Stimulated activated CD8-positive, alpha-beta memory T cell treated with anti-CD3 and anti-CD28 coated beads, Interleukin-2, amount 100 ng/mL, for 1 hour (primary cell): ENCODE measurements at places on chromosomes 7 and 10.
A peak's percentile ranks its signal among the peaks of the same experiment; 100 is the strongest.

DNA sequence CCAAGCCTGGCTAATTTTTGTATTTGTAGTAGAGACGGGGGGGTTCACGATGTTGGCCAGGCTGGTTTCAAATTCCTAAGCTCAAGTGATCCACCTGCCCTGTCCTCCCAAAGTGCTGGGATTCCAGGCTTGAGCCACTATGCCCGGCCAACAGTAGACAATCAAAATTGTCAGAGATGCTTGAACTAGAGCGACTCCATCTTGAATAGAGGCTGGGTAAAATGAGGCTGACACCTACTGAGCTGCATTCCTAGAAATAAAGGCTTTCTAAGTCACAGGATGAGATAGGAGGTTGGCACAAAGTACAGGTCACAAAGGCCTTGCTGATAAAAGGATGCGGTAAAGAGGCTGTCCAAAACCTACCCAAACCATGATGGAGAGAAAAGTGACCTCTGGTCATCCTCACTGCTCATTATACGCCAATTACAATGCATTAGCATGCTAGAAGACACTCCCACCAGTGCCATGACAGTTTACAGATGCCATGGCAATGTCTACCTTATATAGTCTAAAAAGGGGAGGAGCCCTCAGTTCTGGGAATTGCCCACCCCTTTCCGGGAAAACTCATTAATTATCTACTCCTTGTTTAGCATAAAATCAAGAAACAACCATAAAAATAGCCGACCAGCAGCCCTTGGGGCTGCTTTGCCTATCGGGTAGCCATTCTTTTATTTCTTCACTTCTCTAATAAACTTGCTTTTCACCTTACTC is 134.5 kb downstream of the BAMBI start:
- DNase-seq: no peak

GRCh38 chr7:112272921-112273561 is 66.5 kb downstream of the ZNF277 start:
- no peak for DNase-seq

- no peak for DNase-seq
Measured at GRCh38 chr10:110655320-110655719, 11.2 kb downstream of the RBM20 start.

DNA sequence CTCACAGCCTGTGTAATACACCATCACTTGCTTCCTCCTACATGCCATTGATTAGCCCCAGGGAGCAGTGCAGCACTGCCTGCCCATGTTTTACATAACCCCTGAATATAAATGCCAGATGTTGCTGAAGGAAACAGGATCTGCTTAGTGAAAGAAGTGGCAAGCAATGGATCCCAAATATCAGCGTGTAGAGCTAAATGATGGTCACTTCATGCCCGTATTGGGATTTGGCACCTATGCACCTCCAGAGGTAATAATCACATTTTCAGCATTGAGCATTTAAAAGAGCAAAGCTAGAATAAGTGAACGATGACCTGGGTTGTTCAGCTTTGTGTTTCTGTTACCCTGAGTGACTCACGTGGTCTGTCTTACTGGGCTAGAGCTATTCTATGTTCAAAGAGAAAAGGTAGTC is at the start of gene AKR1C4:
Gene AKR1C4 (plus strand): TSS at position 136 of the 412 bp plus-strand sequence. CDS start 31 bp downstream, at position 167.
- no peak for DNase-seq

DNA sequence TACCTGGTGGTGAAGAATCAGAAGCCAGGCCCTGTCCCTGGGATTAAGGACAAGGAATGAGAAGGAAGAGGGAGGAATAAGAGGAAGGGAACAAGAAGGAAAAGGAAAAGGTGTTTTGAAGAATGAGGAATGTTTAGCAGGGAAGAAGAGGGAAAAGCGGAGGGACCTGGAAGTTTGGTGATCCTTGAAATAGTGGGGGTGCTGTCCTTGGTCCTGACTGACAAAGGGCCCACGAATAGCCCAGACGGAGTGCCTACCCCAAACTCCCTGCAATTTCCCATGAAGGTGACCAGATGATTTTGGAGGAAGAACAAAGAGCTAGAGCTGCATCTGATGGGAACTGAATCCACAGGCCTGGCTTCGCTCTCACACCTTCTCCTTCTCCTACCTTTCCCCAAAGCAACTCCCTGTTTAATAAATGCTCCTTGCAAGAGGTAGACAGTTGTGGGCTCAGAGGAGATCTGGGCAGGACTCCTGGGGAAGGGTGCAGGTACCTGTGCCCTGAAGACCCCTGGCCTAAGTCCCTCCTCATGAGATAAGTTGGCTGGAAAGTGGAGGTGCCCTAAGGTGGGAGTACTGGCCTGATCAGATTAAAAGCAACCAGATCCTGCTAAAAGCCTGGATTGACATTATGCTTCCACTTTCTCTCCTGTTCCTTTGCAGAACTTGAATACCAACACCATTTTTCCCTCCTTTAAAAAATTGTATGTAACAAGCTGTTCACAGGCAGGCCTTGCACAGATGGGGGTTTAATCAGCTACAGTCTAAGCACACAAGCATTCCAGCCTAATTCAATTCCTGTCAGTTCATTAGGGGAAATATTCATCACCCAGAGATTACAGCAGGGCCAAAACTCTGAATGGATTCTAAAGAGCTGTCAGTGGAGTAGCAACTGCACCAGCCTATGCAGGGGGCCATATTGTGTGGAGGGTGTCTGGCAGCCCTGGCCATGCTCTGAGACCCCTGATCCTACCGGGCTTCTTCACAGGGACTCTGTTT is 19.4 kb downstream of the KAZALD1 start:
- DNase-seq: no peak

DNA sequence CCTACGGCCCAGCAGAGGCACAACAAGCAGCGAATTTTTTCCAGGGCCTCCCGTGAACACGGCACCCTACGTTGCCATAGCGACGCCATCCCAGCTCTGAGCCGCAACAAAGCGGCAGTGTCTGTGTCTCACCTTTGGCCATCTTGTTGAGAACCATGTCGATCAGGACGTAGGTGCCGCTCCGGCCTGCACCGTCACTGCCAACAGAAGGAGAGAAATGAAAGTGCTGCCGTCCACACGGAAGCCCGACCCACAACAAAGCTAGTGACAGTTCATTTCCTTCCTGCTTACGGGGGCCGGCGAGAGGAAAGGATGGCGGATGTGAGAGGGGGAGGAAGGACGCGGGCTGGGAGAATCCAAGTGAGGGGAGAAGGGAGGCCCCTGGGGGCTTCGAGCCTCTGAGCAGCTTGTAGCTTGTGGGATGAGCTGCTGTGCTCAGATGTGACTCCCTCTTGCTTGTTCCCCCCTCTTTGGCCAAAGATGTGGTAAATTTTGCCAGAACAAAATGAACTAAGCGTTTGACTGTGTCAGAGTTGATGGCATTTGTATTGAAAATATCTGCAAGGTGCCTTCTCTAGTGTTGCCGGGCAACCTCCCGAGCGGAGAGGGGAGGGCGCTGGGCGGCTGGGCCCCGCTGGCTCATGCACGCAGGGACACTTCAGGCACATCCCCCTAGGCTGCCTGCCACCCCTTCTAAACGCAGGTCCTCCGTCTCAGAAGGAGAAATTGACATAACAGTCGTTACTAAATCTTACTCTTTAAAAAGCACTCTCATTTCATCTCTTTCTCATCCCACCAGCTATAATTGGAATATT is 232.2 kb downstream of the DNAJB6 start:
- DNase-seq: peak; percentile 17

DNA sequence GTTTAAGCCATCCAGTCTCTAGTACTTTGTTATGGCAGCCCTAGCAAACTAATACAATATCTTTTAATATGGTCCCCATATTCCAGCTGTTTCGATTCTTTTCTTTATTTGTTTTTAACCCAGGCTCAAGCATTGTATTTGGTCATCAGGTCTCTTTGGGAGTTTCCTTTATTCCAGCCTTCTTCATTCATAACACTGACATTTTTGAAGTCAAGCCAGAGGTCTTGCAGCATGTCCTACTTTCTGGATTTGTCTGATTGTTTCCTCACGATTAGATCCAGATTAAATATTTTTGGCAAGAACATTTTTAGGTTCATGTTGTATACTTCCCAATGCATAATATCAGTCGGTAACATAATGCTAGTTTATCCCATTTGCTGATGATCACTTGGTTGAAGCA is 11.8 kb downstream of the SLC25A13 start:
- DNase-seq: no peak

- no peak for DNase-seq
Measured at GRCh38 chr10:73907841-73908517, 3.0 kb upstream of the PLAU start.

GRCh38 chr10:121104476-121105111 is 253.4 kb downstream of the WDR11 start:
- DNase-seq: no peak

GRCh38 chr7:124032369-124033094 is at the start of gene TMEM229A:
TMEM229A (minus strand) TSS chr7:124033067; CDS start chr7:124033003, 64 bp downstream.
- no peak for DNase-seq

DNA sequence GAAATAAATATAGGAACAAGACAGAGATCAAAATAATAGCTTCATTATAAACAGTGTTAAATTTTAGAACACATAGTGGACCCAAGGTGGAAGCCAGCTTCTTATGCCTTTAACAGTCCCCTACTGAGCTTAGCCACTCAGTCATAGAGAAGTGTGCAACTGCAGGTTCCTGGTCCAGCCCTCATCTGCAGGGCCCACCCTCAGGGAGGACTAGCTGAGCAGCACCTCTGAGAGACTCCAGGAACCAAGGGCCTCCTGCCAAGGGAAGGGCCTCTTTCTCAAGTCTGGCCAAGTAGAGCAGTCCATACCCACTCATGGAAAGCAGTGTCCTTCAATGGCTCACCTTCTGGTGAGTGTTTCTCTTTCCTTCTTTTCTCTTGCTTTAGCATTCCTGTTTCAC is 173.7 kb upstream of the PRPS1L1 start:
- DNase-seq: no peak
